ENCODE measurements at places on chromosomes 4 and X.

- DNase-seq, result peak; percentile 45
Measured at GRCh38 chr4:118814891-118815290, 21.0 kb downstream of the SEC24D start.

GRCh38 chr4:73731968-73732610 is 8.3 kb upstream of the CXCL8 start:
- DNase-seq, result no peak

DNA sequence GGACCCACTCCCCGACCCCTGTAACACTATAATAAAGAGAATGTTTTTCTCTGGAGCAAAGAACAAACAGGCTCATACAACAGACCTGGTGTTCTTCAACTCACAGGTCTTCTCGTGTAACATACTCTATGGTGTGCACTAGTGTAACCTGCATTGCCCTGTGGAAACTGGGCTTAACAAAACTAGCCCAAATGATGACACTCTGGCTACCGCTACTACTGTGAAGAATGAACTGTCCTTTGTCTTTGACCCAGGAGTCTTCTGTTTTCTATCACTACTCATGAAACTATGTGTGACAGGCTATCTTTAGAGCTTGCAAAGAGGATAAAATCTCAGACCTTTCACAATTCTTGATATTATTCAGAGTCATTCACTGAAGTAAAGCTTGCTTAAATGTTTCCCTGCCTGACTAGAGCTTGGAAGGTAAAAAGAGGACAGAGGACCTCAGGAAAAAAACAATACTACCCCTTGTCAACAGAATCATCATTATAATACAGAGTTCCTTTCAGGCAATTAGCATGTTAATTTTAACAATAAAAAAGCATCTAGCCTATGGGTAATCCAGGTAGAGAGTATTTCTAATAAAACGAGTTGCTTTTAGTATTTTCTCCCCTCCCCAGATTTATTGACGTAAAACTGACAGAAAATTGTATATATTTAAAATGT is 59.2 kb downstream of the FSTL5 start:
- no peak for DNase-seq

DNA sequence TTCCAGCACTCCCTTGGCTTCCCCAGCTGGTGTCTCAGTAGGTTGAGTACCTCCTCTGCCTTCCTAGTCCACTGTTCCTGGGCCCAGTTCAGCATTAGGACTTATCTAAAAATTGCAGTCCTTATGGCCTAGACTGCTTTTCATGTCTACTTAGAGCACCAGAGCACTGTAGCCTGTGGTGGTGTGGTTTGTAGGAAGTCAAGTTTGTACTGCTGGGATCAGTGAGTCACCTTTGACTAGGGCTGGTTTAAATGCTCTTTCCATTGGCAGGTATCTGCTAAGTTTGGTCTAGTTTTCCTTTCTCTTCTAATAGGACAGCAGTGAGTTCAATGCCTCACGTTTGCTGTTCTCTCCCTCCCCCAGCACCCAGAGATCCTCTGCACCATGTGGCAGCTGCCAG is 233.6 kb upstream of the WDFY3 start:
- DNase-seq, result no peak

- no peak for DNase-seq
Measured at GRCh38 chr4:16858275-16858752, 40.1 kb downstream of the LDB2 start.

DNA sequence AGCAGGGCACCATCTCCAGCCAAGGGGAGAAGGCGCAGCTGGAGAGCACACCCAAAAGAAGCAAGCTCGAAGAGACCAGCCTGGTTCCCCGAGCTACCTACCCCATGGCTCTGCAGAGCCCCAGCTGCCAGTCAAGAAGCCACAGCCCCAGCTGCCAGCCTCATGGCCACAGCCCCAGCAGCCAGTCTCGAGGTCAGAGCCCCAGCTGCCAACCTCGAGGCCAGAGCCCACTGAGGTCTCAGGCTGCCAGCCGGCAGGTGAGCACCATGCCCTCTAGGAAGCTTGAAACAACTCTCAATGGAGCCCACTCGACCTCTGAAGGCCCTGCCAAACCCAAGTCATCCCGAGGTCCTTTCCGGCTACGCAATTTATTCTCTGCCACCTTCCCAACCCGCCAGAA is 27.0 kb upstream of the PRPS1 start:
- no peak for DNase-seq

DNA sequence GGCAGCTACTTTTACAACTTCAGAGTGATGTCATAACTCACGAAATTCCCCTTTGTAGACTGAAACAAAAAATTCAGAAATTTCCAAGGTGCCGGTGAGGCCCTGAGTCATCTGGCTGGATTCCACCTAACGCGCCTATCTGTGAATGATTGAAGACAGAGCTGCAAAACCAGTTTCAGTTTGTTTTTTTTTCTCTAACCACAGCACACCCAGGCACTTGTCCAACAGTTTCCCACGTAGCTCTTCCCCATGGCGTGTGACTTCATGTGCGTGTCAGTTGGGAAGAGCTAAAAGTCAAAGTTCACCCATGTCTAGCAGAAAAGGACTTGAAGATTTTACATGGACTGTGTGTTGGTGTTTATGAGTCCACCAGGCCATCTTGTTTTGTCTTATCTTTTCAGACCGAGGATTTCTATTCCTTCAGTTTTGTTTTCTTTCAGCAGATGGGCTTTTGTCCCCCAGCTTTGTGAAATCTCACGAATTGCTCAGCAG is 16.4 kb downstream of the TCEANC start:
- DNase-seq, result no peak

DNA sequence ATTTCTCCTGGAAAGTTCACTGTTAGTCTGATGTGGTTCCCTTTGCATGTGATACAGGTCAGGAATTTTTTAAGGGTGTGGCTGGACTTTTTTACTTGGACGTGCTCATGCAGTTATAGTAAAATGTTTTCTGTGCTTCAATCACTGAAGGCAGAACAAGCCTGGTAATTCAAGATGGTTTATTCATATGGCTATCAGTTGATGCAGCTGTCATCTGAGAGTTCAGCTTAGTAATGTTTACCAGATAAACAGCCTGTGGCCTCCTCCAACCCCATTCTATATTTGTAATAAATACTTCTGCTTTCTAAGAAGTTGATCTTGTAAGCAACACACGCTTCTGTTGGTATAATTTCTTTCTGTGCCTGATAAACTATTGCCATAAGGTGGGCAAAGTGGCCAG is 2105.9 kb downstream of the ARAP2 start:
- DNase-seq, result no peak

GRCh38 chrX:28312965-28313364 is 274.3 kb upstream of the IL1RAPL1 start:
- DNase-seq, result no peak

GRCh38 chr4:2367626-2368025 is 50.8 kb downstream of the ZFYVE28 start:
- no peak for DNase-seq

DNA sequence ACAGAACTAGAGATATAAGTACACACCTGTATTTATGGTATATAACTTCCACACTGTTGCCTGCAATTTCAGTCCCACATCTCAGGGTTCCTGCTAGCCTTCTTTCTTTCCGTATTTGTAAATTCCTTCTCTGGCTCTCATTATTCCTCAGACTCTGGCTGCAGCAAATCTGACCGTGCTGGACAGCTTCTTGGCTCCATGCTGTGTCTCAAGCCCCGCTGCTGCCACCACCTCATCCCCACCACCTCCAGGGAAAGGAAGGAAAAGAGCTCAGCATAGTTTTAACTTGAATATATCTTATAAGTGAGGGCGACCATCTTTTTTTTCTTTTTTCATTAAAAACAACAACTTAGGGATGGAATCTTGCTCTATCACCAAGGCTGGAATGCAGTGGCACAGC is 155.6 kb upstream of the CXCL13 start:
- DNase-seq, result no peak

DNA sequence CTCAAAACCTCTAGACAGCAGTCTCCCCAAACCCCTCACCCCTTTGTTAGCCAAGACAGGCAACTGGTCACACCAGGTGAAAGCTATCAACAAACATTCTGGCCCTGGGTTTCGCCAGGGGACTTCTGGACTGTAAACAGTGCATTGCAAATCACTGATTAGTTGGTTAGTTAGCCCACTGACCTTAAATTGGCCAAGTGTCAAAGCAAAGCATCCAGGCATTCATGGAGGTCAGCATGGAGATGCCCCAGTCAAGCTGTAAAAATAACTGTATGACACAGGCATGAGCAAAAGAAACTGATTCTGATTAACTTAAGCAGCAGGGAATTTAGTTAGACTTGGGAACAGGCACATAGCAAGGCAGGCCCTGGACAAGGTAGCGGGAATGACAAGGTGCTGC is 156.0 kb upstream of the TTC29 start:
- DNase-seq, result no peak

GRCh38 chr4:83297548-83298260 is 13.1 kb upstream of the COQ2 start:
- DNase-seq, result no peak

DNA sequence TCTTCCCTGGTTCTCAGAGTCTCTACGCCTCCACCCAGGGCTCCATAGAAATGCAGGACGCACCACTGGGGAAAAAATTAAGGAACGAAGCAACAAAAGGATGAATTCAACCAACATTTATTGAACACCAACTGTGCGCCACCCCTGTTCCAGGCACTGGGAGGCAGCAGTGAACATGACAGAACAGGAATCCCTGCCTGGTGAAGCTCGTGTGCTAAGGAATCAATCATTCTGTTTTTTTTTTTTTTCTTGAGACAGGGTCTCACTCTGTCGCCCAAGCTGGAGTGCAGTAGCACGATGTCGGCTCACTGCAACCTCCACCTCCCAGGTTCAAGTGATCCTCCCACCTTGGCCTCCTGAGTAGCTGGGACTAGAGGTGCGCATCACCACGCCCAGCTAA is 1.9 kb upstream of the FTSJ1 start:
- DNase-seq, result no peak

- DNase-seq, result no peak
Measured at GRCh38 chr4:140106289-140106844, 47.6 kb downstream of the MAML3 start.

DNA sequence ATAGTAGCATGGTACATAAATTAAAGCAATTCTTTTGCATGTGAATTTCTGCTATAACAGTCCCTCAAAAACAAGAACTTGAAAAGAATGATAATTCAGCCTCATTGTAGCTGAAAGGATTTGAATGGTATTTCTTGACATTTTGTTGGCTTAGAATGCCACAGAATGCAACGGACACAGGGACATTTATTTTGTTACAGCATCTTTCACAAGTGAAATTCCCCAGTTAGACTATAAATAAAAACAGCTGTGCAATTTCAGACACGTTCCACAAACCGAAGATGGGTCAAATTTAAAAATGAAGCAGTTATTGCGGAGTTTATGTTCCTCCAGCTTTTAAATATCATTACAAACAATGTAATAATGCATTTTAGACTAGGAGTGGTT is 82.8 kb upstream of the AMELX start:
- no peak for DNase-seq

GRCh38 chrX:137119049-137119448 is 85.3 kb upstream of the GPR101 start:
- DNase-seq, result no peak

DNA sequence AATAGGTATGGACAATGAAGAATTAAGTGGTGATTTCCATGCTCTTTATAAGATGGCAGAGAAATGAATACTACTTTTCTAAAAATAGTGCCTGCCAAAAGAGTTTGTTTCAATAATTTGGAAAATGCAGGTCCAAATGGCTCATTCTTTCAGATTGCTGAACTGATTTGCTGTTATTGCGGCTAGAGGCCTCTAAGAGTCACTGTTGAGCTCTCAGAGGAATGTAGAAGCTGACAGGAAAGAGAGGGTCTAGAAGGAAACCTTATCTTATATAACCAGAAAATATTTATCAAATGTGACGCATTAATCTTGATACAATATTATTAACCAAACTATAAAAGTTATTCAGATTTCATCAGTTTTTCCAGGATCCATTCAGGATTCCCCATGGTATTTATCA is 65.7 kb upstream of the PAGE1 start:
- DNase-seq, result no peak

GRCh38 chrX:139881572-139881971 is 51.3 kb downstream of the ATP11C start:
- no peak for DNase-seq

GRCh38 chr4:150315175-150315574 is 236.9 kb downstream of the DCLK2 start:
- peak; percentile 60 for DNase-seq

- DNase-seq, result no peak
Measured at GRCh38 chr4:79798047-79798446, 275.0 kb downstream of the ANTXR2 start.

GRCh38 chr4:62209757-62210485 is 1009.8 kb downstream of the ADGRL3 start:
- DNase-seq, result no peak

DNA sequence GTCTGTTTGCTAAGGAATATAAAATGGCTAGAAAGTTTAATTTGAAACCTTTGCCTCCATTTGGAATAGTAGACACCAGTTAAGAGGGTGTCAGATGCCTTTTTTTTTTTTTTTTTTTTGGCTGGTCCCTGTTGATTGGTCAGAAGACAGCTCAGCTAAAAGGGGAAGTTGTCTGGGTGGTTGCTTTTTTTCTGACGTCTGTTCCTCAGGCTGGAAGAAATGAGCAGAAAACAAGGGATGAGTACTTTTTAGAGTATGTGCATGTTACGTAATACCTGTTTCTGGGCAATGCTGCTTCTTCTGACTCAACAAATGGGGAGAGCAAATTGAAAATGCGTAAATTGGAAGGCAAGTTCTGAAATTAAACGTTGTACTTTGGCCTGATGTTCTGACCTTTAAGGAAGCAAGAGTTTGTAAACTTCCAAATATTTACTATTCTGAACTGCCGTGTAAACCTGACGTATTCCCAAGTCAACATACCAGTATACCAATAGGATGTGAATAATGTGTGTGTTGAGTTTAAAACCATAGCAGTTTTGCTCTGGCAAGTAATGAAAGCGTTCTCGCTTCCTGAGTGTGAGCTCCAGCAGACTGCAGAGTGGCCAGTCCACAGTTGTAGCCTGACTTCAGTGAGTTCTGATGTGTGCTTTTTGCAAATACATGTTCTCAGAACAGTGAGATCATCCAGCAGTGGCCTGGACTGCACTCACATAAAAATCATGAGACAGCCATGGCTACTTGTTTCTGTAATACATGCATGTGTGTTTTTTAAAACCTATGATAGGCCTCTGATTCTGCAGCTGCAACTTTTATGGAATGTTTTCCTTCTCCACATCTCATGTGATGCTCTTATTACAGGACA is 1.7 kb downstream of the SAT1 start:
- no peak for DNase-seq

GRCh38 chr4:531076-531475 is 32.1 kb downstream of the PIGG start:
- DNase-seq, result no peak

DNA sequence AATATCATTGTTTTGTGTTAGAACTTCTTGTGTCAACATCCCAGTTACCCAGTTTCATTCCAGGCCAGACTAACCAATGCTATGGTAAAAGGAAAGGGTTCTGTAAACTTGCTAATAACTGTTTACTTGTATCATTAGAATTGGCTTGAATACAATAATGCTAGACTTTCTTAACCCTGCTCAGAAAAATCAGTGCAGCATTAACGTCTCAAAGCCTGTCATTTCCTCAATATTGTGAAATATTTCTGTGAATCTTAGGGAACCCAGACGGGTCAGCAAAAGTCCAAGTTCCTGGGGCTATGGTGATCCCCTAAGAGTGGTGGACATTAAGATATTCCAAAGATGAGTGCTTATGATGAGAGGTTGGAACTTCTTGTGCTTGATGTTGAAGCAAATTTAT is 541.2 kb upstream of the MAGEB18 start:
- no peak for DNase-seq

GRCh38 chrX:41142130-41142910 is 57.1 kb downstream of the USP9X start:
- DNase-seq, result no peak

- no peak for DNase-seq
Measured at GRCh38 chr4:53228036-53228435, 137.8 kb downstream of the SCFD2 start.

Data from NCI-H524 treated with DMSO at 0.1 percent for 48 hours (cell line).